ENCODE measurements at places on chromosomes 11 and 22.

DNA sequence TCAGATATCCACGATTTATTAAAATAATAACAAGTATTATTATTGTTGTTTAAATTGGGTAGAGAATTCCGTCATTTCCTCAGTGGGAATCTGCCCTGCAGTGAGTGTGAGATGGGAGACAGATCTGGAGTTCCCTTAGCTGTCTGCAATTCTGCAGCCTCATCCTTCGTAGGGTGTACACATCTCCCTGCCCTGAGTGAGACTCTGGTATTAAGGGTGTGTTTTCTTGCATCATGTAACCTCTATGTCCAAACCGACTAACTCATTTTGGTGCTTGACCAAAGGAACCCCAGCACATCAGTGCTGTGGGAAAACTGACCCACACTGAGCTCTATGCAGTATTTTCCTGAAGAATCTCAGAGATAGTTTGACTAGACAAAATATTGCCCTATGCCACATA is 157.6 kb downstream of the LDLRAD3 start:
- DNase-seq = no peak

DNA sequence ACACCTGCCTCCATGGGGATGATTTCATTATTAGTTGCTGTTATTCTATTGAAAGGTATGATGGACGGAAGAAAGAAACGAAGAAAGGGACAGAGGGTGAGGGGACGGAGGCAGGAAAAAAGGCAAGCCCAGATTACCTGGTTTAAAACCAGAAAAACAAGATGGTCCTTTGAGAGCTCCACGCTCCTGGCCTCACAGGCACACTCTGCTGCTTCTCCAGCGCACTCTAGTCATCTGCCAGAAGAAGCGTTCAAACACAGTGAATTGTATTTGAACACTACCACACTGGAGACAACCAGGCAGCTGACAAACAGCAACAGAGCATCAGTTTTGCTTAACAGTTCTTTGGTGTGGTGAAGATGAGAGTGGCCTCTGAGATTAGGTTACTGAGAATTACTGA is 216.9 kb downstream of the CADM1 start:
- no peak for DNase-seq

- DNase-seq = peak; percentile 86
These were observed 373.6 kb upstream of the DDI1 start for GRCh38 chr11:103662880-103663279.

DNA sequence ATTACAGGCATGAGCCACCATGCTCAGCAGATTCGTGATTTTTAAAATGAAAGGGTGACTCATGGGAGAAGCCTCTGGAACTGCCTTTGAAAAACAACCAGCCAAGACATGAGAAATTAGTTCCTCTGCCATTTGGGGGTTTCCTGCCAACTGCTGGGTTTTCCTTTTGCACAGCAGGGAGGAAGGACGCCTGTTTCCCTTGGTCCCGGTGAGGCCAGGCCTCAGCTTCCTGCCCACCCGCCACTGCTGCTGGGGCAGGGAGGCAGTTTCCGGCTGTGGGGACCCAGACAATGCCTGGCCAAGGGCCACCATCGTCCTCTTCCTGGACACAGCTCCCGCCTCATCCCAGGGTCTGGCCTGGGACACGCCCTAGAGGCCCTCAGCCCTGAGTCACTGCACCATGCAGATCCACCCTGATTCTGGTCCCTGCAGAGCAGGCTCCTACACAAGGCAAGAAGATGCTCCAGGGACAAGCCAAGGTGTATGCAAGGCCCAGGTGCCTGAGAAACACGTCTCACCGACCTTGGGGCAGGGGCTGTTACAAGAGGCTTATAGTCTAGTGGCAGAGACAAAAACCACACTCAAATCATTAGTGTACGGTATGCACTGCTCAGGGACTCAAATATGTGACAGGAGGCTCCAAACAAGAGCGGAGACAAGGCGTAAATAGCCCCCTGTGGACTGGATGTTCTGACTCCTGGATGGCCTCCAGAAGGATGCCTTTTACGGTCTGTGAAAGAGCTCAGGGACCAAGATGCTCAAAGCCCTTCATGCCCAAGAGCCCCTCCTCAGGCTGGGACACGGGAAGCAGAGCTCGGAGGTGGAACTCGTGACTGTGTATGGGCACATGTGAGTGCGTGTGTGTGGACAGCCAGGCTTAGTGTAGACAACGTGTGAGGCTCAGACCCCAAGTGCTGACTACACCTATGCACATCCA is 10.0 kb downstream of the PPM1F start:
- peak; percentile 97 for DNase-seq

DNA sequence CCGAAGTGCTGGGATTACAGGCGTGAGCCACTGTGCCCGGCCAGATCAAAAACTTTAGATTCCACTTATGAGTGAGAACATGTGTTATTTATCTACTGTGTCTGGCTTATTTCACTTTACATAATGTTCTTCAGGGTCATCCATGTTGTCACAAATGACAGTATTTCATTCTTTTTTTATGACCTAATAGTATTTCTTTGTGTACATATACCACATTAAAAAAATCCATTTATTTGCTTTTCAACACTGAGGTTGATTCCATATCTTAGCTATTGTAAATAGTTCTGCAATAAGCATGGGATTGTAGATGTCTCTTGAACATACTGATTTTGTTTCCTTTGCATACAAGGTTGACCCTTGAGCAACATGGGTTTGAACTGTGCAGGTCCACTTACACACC is 13.2 kb upstream of the SCGB1D1 start:
- DNase-seq = no peak

DNA sequence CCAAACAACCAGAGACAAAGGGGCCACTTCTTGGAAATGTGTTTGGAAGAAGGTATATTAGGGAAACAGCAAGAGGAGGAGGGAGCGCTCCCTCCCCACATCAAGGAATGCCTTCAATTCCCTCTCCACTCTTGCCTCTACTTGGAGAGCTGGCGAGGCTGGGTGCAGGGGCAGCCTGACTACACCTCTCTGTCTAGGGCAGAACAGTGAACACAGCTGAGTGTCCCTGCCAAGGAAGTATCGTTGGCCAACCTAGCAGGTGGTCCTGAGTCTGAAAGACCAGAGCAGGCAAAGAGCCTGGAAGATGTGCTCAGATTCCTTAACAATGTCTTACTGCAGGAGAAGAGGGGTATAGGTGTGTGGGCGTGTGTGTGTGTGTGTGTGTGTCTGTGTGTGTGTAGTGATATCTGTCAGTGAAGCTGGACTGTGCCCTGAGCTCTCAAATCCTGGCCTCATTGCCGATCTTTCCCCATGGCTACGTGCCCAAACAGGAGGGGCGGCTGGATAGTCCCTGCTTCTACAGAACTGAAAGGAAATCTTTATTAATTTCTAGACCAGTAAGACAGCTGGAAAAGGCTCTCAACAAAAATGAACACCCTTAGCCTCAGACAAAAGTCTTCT is 46.8 kb downstream of the PAMR1 start:
- DNase-seq = no peak

DNA sequence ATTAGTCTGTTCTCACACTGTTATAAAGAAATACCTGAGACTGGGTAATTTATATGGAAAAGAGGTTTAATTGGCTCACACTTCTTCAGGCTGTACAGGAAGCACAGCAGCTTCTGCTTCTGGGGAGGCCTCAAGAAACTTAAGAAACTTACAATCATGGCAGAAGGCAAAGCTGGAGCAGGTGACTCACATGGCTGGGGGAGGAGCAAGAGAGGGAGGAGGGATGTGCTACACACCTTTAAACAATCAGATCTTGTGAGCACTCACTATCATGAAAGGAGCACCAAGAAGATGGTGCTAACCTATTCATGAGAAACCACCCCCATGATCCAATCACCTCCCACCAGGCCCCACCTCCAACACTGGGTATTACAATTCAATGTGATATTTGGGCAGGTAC is 381.6 kb downstream of the ETS1 start:
- DNase-seq = no peak

GRCh38 chr22:25172153-25172552 is 27.5 kb upstream of the CRYBB3 start:
- no peak for DNase-seq

DNA sequence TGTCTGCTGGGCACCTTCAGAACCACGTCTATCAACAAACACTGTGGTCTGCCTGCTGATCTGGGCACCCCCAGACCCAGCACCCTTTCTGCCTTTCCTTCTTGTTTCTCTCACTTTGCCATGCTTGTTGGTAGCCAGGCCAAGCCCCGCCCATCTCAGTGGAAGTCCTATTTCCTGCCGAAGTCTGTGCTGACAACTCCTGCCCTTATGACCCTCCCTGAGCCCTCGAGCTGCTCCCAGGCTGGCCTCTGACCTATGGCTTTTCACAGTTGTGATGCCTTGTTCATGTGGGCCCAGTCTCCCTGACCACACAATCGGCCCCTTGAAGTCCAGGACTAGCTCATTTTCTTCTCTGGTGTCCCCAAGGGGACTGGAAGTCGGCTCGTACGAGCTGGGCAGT is 132.1 kb downstream of the DSCAML1 start:
- DNase-seq = no peak

DNA sequence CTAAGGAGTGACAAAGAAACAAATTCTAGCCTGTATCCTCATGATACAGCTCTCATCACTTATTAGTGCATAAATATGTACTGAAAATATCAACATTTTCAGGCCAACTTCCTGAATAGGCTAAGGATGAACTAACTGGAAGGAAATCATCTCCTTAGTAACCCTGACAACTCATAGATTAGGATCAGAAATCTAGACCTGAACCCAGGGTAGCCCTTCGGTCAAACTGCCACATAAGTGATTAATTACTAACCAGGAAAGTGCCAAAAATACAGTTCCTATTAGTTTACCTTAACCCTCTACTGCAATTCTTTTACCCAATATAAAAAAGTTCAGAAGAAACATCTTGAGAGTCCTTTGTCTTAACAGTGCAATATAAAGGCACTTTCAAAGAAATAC is 40.0 kb downstream of the AMBRA1 start:
- no peak for DNase-seq

DNA sequence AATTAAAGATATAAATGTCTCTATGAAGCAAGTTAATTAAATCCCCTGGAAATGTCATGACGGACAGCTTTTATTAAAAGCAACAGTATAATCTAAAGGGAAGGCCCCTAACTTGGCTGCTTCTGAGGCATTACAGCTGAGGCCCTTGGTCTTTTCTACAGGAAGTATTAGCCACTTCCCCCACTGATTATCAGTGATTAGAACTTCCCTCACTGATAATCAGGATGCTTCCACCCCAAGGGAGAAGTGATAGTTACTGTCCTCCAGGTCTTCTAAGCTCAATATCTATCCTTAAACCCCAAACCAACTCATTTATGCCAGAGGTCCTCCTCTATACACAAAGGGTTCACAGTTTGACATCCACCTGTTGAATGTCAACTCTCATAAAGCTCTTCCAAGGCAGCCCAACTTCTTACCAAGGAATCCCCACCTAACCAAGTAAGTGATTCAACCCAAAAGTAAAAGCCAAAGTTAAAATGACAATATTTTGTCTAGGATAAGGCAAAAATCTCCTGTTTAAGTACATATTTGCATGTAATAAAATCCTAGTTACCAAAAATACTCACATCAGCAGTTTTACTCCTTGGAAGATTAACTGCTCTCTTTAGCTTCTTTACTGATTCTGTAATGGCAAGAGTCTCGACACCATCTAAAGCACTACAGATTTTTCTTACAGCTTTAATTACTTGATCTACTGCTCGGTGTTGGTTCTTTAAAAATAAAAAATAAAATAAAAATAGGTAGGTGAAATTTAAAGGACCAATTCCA is 58.6 kb upstream of the RPS13 start:
- DNase-seq = no peak

DNA sequence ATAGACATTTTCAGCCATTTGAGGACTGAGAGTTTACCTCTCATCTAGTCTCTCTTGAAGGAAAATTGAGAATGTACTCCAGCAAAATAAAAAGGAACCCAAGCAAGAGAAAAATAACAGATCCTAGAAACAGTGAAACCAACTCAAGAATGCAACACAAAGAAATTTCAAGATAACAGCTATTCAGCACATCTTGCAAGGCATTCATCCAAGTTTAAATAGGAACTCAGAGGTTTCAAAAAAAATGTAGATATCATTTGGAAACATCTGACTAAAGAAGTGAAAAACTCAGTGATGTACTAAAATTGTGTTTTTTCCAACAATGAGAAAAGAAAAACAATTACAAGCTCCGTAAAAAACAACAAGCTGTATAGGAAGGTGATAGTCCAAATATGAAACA is 76.4 kb downstream of the TMEM135 start:
- no peak for DNase-seq

DNA sequence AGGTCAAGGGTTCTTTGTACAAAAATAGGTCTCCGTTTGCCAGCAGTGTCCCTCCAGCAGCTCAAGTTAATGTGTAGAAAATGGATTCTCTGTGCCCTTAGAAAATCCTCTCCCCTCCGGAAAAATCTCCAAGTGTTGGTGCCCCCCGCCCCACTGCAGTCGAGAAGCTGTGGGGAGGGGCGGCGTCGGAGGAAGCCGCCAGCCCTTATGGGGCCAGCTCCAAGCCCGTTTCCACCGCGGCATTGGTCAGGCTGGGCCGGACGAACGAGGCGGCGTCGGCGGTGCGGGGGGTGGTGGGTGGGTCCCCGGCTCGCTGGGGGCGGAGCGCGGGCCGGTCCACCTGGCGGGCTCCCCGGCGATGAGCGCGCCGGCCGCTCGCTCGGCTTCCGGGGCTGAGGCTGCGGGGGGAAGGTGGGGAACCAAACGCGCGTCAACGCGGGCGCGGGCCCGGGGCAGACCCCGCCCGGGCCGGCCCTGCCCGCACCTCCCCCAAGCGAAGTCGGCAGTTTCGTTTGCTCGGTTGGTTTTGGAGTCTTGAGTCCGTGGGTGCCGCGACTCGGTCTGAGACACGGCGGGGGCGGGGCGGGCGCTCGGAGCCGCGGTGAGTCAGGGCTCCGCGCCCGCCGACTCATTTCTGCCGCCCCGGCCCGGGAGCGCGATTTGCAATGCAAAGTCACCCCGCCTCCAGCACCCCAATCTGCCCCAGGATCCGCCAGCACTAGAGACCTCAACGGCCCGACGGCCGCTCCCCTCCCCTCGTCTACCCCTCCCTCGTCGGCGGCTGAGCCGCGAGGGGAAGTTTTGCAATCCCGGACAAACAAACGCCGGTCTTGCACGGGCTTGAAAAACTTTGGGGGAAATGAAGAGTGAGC is 1.4 kb downstream of the ASCL2 start:
- peak; percentile 23 for DNase-seq

- DNase-seq = peak; percentile 62
These were observed 823 bp downstream of the CEP57 start for GRCh38 chr11:95790933-95791708.

DNA sequence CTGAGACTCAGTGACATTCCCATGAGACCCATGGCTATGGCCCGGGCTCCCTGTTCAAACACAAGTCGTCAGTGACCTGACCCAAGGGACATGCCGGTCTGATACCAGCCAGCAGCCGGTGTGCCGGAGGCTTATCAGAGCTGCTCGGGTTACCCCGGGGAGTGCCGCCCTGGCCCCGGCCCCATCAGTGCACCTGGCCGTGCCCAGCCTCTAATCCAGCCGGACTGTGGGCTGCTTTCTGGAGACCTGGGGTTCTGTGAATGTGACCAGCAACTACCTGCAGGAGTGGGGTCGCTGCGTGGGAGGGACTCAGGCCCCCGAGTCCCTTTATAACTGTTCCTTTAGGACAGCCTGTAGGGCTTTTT is 52.7 kb downstream of the LINC01488 start:
- DNase-seq = no peak

- no peak for DNase-seq
These were observed 14.5 kb upstream of the LRRC55 start for GRCh38 chr11:57167125-57167846.

Data from Kasumi-1 (cell line).